ENCODE measurements at places on chromosomes 1 and 21. TPM values are rescaled to one million over a fixed set of nuclear protein-coding genes. Genes with fewer than 3 reads are reported as not detected.
A peak's percentile ranks its signal among the peaks of the same experiment; 100 is the strongest.

DNA sequence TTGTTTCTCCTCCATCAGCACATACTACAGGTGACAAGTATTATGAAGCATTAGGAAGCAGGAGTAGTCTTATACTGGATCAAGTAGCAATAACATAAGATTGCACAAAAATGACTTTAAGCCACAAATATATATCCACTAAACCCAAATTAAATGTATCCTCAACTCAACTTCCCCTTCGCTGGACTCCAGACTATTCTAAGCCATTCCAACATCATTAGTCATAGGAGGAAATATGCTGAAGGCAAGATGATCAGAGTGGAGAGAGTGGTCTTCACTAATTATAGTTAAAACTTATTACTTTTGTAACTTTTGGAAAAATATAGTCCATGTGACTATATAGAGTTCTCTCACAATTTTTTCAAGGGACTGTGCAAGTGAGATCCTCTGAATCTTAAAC, 390.7 kb upstream of the ZP4 start:
- DNase-seq: no peak

- no peak for DNase-seq
Observed at GRCh38 chr1:97893844-97894243, 27.0 kb downstream of the DPYD start.

DNA sequence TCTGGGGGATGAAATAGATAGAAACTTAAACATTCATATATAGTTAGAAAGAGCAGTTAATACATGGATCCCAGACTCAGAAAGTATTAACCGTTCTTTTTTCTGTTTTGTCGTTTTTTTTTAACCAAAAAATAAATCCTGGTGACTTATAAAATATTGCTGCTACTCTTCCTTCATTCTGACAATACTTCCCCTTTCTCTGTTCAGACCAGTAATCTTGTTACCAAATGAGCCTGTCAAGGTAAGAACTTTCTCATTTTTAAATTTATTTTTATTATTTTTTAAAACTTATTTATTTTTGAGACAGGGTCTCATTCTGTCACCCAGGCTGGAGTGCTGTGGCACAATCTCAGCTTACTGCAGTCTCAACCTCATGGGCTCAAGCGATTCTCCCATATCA, 13.7 kb downstream of the PTPN22 start:
- no peak for DNase-seq

- no peak for DNase-seq
Observed at GRCh38 chr1:247060771-247061170, 17.8 kb downstream of the ZNF670 start.

DNA sequence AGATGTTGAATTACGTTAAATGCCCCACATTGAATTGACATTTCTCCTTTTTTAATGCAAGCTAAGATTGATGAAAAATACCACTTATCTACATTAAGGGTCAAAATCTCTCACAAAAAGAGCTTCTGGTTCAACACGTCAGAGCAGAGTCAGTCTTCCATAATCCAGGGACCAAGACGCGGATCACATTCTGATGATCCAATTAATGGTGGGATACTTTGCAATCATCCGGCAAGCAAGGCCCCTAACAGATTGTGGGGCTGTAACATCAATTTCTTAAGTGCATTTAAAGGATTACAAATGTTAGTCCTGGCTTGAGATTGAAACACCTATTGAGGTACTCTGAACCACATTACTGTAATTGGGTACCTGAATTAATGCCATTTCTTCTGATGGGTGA, 120.2 kb upstream of the ESRRG start:
- no peak for DNase-seq

GRCh38 chr1:247360116-247360898, 28.6 kb upstream of the ZNF496 start:
- peak; percentile 38 for DNase-seq

GRCh38 chr1:112636056-112636455, 16.4 kb downstream of the CAPZA1 start:
- DNase-seq: no peak

- no peak for DNase-seq
Observed at GRCh38 chr1:235549351-235550139, 45.3 kb upstream of the B3GALNT2 start.

DNA sequence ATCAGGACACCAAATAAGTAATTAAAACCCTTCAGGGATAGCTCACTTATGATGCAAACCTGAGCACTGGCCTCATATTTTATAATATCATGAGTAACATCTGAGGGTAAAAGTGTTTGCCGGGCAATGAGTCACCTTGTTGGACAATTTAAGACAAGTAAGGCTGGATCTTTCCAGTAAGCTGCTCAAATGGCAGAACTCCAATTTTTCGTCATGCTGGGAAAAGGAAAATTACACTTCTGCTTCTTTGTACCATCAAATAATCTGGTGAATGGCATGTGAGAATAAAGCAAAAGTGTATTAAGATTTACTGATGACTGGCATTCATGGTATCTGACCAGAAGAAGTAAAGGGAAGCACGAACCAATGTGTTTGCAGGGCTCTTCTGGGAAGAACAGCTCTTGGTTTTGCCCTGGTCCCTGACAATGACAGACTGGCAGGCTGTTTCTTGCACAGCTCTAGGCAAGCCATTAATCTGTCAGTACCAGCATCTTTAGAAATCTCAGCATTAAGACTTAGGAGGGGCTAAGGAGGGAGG, 392.2 kb downstream of the VAV3 start:
- no peak for DNase-seq

- no peak for DNase-seq
Observed at GRCh38 chr1:45442272-45442671, 48.7 kb downstream of the TESK2 start.

DNA sequence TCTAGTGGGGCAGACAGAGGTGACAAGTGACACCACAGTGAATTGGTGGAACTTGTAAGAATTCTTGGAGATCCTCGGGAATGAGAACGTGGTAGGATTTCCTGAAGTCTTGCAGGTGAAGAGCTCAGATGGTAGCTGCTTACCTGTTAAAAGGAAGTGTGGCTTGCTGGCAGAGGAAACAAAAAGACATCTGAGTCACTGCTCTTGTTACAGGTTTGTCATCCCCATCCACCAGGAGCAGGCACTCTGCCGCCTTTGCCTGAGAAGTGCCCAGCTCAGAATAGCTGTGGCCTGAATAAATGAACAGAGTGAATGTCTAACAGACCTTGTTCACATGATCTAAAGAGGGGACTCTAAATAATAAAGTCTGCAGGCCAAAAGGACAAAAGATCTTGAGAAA, 12.3 kb upstream of the ZSCAN20 start:
- no peak for DNase-seq

GRCh38 chr1:74065081-74065480, 132.9 kb downstream of the LRRIQ3 start:
- no peak for DNase-seq

DNA sequence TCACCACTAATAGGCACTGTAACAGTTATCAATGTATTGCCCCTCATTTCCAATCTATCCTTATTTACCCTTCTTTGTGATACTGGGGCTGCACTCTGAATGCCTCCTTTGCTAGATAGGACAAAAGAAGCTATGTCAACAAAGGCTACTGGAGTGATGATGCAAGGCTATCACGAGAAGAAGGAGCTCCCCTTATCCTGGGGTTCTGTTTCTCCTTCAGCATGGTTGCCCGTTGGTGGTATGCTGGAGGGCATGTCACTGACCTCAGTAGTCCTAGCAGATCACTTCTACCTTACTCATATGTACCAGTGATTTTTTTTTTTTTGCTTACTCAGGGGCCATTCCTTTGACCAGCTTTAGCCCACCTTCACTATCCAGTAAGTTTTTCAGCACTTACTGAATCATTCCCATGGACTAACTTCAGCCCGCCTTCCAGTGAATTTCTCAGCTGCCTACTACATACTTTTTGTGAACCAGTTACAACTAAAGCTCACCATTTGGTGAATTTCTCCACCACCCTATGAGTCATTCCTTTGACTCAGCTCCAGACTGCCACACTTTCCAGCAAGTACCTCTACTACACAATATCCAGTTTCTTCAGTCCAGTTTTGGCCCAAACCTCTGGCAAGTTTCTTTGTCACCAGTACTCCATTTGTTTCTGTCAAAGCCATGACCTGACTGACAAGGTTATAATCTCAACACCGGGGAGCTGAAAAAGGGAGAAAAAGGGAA, 944.5 kb downstream of the KCNT2 start:
- no peak for DNase-seq

GRCh38 chr1:181073638-181074037, 14.9 kb upstream of the IER5 start:
- no peak for DNase-seq

DNA sequence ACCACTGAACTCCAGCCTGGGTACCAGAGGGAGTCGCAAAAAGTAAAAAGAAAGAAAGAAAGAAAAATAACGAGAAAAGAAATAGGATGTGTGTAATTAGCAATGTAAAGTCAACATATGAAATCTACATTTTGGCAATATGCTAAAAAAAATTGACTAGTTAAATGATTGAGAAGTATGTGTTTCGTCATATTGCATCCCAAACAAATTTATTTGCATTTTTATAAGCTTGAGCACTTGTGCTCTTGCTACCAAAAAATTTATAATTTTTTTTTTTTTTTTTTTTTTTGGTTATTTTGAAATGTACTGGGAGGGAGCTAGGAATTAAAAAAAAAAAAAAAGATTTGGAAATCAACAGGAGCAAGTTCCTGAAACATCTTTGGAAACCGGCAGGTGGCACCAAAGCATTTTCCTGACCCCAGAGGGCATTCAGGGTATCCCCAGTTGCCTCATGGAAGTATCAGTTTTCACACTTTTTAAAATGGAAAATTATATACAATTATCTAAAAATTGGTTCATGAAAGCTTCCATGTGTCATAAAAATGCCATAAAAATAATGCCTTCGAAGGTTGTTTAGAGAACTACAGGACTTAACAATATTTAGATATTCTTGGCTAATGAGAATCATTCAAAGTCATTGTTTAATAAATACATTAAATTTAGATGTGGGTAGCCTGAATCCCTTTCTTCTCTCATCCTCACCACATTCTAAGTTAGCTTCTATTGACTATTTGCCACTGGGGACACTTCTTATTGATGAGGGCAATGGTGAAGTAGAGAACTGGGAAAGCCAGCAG, 4.8 kb upstream of the HEATR1 start:
- peak; percentile 35 for DNase-seq

- DNase-seq: no peak
Observed at GRCh38 chr1:240608707-240609106, 3.2 kb downstream of the GREM2 start.

DNA sequence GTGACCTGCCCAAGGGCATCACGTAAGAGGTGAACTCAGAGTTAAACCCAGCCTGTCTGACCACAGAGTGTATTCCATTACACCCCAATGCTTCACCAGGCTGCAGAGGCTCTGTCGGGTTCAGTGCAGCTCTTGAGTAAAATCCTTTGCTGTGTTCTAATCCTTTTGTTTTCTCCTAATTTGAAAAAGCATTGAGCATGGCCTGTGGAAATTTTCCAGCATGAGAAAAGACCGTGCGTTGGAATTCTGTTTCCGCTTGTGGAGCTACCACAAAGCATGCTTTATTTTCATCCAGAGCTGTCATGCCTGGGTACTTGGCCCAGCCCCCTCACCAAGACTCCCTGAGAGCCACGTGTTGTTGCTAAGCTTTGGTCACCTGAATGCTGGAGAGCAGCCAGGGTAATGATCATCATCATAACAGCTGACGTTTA, 317.6 kb downstream of the PRDM2 start:
- no peak for DNase-seq

GRCh38 chr21:26195708-26196107, 25.1 kb upstream of the APP start:
- DNase-seq: no peak

DNA sequence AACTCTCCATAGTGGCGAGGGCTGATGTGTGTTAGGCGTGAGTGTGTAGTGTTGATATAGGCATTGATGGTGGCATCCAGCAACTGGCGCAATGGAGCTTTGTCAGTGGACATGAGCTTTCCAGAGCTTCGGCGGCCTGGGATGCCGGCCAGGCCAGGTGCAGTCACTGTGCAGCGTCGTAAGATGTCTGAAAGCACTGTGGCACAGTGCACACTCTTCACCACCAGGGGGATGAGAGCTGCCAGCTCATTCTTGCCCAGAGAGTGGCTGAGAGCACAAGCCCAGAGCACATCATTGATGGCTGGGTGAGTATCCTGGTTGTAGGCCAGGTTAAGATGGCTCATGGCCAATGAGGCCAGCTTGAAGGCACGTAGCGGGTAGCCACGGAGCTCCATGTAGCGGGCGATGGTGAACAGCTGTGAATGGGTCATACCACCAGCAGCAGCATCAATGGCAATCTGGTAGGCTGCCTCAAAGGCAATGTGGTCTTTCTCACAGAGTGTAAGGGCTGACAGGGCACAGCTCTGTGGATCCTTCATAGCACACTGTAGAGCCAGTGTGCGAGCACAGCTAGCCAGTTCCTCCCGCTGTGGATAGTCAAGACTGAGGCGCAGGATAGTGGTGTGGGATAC, 6.7 kb downstream of the UROD start:
- DNase-seq: peak; percentile 73

DNA sequence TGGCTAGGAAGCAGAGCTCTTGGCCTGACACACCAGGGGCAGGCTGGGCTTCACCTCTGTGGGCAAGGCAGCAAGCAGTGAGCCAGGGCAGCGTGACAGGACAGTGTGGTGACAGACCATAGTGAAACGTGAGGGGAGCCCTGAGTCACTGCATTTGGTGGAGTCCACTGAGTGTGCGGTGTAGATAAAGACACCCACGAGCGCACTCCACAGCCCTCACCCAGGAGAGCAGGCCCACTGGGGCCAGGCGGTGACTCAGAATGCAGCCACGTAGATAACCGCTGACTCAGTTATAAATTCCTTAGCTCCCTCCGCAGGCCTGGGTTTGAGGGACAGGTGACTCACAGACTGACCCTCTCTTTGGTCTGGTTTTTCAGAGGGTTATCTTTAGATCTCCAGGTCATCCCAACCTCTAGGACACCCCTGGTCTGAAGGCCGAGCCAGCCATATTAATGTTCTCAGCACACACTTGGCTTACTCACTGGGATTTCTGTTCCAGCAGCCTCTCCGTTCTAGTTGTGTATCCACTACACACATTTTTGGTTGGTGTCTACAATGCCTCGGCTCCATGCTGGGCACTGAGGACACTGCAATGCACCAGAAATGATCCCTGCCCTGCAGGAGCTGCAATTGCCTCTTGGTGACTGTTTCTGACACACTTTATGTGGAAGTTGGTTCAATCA, 90.2 kb upstream of the TSPAN2 start:
- DNase-seq: peak; percentile 92

DNA sequence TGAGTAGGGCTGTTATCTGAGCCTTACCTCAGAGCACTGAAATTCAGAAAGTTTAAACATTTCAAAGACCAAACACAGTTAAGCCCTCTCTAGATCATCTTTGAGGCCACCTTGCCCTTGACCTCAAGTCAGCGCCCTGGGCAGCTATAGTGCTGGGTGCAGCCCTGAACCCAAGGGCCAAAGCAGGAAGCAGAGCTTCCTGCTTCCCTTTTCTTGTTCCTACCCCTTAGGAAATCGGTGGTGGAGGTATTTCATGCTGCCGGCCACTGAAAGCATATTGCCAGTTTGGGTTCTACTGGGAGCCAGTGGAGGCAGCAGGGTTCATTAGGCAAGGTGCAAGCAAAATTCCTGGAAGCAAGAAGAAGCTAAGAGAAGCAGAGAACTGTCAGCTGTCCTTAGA, 26.1 kb downstream of the CD244 start:
- DNase-seq: no peak

GRCh38 chr1:248778906-248779305, 23.3 kb upstream of the LYPD8 start:
- no peak for DNase-seq

- DNase-seq: peak; percentile 83
Observed at GRCh38 chr1:7810395-7810794, 26.3 kb downstream of the PER3 start.

The PRMT2 gene
- 47.4 TPM for polyA plus RNA-seq

The SLC41A1 gene
- 8.9 TPM for polyA plus RNA-seq

The GJC2 gene
- 2.1 TPM for polyA plus RNA-seq

The PDC gene
- not detected for polyA plus RNA-seq

The ASTN1 gene
- polyA plus RNA-seq: 8.5 TPM

The SMIM34 gene
- not detected for polyA plus RNA-seq

The FLG2 gene
- polyA plus RNA-seq: not detected

The CCDC30 gene
- 3.4 TPM for polyA plus RNA-seq
